ENCODE measurements at places on chromosomes 3 and 15.

DNA sequence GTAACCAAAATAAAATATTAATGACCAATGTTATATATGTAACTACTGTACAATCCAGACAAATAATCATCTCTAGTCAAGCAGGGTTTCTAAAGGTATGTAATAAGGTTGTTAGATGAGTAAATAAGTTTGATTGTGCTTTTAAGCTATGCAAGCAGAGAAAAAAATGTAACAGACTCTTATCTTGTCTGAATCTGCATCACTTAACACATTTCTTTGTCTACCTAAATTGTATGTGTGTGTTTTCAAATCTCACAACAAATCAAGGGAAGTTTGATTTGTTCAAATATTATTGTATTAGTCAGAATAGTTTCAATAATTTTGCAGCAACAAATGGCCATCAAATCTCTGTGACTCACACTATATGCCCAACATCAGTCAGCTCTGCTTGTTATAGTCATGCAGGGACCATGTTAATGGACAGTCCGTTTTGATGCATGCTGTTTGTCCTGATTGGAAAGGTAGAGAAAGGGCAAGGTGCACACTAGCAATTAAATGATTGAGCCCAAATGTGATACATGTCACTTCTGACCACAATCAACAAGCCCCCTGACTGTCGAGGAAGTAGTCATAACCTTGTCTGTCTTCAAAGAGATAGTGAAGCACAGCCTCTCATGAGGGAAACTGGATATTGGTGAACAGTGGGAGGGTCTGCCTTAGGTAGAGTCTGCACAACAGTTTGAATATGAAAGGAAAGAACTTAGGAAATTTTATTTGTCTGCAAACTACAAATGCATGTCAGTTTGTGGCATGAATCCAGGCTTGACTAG lies 349.4 kb upstream of the SATB1 start:
- DNase-seq: no peak

DNA sequence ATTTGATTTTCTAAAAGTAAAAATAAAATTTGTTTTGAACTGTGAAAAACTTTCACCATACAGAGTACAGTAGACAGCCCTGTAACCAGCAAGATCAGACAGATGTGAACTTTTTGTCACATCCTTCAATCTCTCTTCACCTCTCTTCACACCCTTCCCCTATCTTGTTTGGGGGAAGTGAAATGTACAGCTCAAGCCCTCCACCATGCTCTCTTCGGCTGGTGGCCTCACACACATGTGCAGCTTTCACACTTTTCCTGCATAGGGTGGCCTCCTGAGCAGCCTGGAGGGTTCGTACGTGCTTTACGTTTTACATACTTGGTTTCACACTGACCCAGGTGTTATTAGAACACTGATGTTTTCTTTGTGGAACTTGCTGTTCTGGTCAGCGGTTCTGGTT lies 86.4 kb downstream of the DNAJB8 start:
- DNase-seq: no peak

DNA sequence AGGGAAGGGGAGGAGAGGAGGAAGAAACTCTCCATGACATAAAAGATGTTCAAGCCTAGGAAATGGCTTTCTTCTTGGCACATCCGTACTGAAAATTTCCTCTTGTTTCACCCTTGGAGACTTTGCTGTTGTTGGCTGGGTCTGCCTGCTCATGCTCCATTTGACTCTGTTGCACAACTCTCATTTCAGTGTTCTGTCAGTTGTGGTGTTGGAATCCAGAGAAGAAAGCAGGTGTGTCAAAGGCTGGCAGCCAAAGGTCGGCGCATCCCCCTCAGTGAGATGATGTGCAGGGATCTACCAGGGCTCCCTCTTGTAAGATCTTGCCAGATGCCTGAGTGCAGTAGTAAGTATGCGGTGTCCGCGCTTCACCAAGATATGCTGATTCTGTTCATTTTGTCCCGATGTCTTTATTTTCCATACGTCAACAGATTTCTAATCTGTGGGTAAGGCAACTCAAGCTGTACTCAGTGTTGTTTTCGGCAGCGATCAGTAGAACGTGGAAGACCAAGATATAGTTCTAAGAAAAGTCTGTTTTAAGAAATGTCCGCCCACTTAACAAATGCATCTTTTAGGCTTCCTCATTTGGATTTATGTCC lies 265.2 kb upstream of the GOLGA6L4 start:
- no peak for DNase-seq

GRCh38 chr15:94026458-94027304 lies 204.7 kb upstream of the MCTP2 start:
- peak; percentile 31 for DNase-seq

- no peak for DNase-seq
These were observed 28.5 kb upstream of the PTPRG start for GRCh38 chr3:61532739-61533500.

DNA sequence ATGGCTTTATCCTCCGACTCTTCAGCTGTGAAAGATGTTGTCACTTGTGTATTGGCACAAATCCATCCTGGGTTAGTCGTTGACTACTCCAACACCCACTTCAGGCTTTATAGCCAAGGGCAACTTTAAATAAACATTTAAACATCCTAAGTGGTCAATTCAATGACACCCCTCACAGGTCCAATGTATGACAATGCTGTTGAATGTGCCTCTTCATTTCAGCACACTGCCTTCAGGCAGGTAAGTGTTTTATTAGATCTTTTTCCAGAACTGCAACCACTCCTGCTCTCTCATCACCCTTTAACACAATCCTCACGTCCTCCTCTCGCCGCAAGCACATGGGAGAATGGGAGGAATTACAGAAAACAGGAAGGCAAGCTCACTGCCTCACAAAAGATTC lies 30.3 kb downstream of the IL12A start:
- no peak for DNase-seq

- DNase-seq: no peak
These were observed 31.3 kb downstream of the TARS3 start for GRCh38 chr15:101692801-101693598.

- DNase-seq: no peak
These were observed 590.6 kb downstream of the MAGI1 start for GRCh38 chr3:65448120-65448519.

DNA sequence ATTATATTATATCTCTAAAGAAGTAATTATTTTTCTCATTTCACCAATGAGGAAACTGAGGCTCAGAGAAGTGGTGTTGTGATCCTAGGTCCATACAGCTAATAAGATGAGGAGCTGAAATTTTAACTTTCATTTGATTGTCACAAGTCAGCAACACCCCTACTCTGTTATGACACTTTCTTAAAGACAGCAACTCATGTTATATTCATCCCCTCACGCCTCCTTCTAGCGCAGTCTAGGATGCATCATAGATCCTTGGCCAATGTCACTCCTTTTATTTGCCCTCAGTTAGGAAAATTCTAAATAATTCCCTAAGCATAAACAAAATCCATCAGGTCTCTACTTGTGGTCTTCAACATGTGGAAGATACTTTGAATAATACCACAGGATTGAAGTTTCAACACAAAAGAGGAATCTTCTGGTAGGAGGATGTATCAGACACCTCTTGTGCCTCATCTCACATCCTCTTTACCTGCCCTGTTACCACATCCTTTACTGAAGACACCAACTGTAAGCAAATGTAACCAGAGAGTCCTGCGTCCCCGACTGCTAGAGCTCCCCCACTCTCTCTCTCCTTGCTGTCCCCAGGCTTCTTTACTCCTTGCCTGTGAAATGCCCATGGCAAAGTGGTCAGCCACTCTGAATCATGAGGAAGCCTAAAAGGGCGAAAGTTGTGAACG lies 53.7 kb downstream of the TRIM42 start:
- no peak for DNase-seq

GRCh38 chr15:68559345-68560310 lies 19.2 kb upstream of the CORO2B start:
- peak; percentile 22 for DNase-seq

- DNase-seq: peak; percentile 21
These were observed 58.4 kb downstream of the RGMA start for GRCh38 chr15:93030430-93031102.

DNA sequence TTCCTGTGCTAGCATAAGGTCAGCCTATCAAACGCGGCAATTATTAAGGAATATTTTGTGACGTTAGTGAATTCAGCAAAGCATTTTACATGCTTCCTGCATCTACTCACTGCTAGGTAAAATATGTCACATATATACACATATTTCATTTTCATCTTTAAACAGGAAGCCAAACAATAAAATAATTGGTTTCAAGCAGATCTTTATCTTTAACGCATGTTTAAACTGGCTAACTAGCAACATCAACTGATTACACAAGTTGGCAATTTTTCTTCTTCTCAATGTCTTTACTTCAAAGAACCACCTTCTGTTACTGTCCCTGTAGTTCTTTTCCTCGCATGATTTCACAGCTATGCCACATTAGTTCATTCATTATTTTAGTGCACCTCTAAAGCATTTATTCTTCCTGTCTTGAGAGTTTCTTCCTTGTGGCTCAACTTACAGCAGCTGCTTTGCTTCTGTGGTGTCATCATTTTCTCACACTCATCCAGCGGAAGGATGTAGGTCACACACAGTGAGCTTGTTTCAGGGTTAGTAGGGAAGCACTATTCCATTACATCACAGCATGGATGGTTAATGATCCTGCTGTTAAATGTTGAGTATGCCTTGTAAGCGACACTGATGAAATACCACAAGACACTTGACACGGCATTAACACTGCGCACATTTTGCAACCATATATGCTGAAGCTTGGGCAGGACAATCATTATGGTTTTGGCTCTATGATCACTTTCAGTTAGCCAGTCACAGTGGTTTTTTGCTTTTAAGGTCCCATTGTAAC lies 2.3 kb upstream of the BCHE start:
- DNase-seq: peak; percentile 20

DNA sequence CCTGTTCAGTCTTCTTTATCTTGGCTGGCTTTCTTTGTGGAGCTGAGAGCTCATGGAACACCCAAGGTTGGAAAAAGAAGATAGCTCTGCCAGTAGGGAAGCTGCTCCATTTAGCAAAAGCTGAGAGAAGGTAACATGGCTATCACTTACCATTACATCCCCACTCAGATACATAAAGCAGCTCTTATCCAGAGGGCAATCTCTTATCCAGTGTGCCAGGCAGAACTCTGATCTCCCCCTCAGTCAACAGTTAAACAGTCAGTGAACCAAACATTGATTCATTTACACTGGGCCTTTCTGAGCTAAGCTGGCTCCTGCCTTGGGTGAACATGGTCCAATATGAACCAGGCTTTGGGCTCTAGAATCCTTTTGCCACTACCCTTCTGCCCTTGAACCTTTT lies 624.2 kb downstream of the NTRK3 start:
- no peak for DNase-seq

GRCh38 chr3:65408531-65409175 lies 630.1 kb downstream of the MAGI1 start:
- no peak for DNase-seq

DNA sequence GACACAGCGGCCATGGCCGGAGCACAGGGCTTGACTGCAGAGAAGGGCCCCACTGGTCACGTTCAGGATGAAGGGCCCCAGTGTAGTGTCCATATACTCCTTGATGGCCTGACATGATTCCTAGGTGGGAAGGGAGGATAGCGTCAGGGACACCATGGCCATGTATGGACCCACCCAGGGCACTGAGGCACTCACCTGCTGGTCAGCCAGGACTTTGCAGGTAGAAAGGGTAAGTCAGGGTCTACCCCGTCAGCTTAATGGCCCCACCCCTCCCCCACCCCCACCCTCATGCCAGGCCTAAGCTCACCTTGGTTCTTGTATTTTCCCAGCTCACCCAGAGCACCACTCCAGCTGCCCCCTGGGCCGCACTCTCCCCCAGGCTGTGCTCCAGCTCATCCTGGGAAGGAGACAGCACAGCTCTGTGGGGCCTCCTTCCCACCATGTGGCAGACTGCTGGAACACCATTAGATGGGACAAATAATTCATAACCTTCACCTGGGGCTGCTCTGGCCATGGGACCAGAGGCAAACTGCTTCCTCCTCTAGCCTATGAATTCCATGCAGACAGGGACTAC lies 1.6 kb upstream of the HYAL3 start:
- no peak for DNase-seq

- DNase-seq: no peak
These were observed 12.6 kb upstream of the ALAS1 start for GRCh38 chr3:52185311-52185710.

GRCh38 chr3:115974940-115975339 lies 351.6 kb downstream of the GAP43 start:
- DNase-seq: no peak

- no peak for DNase-seq
These were observed 324.5 kb upstream of the ROBO2 start for GRCh38 chr3:76715426-76715825.

- DNase-seq: no peak
These were observed 3.1 kb downstream of the GP5 start for GRCh38 chr3:194395778-194396538.

GRCh38 chr15:38941399-38941953 lies 376.9 kb upstream of the RASGRP1 start:
- DNase-seq: peak; percentile 74

DNA sequence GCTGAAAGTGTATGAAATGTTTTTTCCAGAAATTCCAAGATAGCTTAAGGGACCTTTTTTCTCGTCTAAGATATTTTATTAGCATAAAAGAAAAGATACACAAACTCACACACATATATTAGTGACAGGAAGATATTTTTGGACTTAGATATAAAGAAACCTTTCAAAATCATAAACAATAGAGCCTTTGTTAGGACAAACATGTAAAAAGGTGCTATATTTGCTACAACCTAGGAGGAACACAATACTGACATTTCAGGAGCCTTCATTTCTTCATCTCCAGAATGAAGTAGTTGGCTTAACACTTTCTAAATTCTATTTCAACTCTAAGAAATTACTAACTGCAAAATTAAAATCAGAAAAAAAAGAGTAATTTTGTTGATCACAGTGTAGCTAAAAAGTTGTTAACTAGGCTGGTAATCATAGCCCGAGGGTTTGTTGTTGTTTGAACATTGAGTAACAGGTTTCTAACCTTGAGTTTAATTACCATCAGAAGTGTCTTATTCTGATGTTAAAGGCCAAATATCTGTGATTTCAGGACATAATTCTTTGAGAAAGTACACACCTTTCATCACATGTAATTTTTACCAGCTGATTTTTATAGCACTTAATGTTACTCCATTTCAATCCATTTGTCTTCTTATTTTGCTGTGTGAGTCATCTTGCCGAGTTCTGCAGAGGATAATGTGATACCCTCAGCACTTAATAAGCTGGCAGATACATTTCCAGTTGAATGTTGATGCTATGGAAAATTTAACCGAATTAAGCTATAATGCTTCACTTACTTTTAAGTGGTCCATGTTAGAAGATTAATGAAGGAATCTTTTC lies 97.3 kb downstream of the MBNL1 start:
- no peak for DNase-seq

- no peak for DNase-seq
These were observed 235.9 kb upstream of the CTDSPL start for GRCh38 chr3:37625690-37626360.

DNA sequence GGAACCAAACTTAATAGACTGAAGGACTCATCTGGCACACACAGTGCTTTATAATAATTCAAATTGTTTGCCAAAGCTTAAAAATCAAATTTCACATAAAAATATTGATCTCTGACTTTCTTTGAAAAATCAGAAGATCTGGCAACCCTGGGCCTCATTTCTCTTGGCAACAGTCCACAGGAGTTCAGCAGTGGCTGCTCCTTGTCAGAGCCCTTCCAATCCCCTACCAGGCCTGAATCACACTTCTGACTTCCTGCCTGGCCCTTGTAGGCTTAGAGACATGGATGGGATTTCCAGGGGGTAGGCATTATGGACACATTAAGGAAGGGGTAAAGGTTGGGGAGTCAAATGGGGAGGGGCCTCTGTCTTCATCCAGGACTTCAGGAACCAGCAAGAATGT lies 55.5 kb downstream of the PLS1 start:
- no peak for DNase-seq

- DNase-seq: peak; percentile 17
These were observed 51.1 kb downstream of the CMTM7 start for GRCh38 chr3:32442766-32443165.

- no peak for DNase-seq
These were observed 695 bp downstream of the RPL32 start for GRCh38 chr3:12840591-12841148.

Measured in RCC 7860 (cell line).